Stimulated activated CD8-positive, alpha-beta memory T cell treated with anti-CD3 and anti-CD28 coated beads, Interleukin-12 subunit alpha, Interleukin-12 subunit beta, amount 100 ng/mL, for 4 hours (primary cell): ENCODE measurements at places on chromosomes 3 and 15.

DNA sequence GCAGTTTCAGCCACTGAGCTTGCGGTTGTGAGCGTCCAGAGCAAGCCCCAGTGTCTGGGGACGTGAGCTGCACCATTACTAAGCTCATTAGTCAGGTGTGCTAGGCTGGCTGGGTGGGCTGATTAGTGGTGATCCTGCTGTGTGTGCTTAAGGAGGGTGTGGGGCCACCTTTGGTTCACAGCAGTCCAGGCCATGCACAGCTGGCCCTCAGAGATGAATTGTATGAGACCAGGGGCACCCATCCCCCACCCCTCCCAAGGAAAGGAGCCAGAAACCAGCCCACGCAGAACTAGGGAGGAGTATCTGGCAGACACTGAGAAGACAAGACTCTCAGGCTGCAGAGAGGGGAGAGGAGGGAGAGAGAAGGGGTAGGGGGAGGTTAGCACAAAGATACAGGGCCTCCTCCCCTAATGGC is 3.8 kb downstream of the TYRO3 start:
- no peak for DNase-seq

GRCh38 chr3:114622001-114622400 is 328.2 kb downstream of the TIGIT start:
- no peak for DNase-seq

DNA sequence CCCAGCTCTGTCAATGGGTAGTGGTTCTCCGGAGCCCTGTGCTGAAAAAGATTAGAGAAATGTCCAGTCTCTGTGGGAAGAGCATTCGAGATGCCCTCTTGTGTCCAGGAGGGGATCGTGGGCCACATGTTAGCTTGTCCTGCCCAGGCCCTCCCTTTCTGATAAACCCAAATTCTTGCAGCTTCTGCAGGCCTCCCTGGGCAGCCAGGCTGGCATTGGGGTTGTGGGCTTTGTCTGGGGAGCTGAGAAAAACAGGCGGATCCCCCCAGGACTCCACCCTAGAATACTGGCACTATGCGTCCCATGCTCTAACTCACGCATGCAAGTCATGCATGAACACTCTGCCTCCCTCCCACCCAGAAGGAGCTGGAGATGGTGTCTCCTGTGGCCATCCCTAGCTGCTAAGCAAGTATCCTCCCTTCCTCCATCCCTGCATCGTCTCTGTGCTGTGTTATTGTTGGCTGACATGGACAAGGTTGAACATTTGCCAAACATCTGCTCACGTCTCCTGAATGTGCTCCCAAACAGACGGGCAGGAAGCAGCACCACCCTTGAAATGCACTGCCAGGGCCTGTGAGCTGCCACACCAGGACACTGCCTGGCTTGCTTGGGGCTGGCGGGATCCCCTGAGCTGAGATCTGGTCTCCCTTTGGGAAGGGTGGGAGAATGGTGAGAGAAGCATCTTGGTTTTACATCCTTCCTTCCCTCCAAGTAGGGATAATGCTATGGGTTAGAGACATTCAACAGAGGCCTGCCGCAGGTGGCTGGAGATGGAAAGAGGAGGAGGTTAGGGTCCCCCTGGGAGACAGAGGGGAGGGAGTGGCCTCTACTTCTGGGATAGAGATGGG is 26.5 kb downstream of the CFAP161 start:
- no peak for DNase-seq

DNA sequence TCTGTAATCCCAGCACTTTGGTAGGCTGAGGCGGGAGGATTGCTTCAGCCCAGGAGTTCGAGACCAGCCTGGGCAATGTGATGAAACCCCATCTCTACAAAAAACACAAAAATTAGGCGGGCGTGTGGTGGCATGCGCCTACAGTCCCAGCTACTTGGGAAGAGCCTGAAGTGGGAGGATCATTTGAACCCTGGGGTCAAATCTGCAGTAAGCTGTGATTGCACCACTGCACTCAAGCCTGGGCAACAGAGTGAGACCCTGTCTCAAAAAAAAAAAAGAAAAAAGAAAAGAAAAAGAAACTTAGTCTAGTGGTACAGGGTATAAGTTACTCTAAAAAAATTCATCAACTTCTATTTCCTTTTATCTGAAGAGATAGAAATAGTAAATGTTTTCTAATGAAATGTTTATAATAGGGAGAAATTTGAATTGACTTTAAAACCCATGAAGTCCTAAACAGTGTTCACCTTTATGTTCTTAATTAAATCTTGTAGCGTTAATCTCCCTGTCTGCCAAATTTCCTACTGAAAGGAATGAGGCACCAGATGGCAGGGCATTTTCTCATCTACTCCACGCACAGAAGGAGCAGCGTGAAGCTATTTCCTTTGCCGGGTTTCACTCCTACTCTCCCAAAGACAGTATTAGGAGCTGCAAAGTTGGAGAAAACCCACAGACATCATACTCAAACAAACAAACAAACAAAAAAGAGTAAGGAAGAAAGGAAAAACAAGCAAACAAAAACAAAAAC is 1.9 kb downstream of the PCLAF start:
- DNase-seq: no peak

DNA sequence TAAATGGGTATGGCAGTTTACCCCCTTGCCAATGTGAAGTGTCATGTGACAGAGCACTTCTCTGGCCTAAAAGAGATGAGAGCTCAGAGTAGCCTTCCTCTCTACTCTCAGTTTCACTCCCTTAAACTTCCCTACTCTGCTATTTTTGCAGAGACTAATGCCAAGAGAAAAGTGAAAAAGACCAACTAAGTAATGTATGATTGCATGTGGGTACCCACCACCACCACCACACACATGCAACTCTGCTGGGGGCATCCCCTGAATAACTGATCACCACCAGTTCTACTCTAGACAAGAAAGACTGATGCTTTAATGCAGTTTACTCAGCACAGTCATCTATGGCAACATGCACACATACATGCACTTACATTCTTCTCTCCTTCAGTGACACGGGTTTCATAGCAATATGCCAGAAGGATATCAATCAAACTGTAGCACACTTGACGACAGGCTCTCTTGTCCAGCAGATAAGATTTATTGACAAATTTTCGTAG is 31.3 kb downstream of the SHQ1 start:
- DNase-seq: no peak

GRCh38 chr15:58604455-58604923 is 145.0 kb downstream of the ADAM10 start:
- no peak for DNase-seq

DNA sequence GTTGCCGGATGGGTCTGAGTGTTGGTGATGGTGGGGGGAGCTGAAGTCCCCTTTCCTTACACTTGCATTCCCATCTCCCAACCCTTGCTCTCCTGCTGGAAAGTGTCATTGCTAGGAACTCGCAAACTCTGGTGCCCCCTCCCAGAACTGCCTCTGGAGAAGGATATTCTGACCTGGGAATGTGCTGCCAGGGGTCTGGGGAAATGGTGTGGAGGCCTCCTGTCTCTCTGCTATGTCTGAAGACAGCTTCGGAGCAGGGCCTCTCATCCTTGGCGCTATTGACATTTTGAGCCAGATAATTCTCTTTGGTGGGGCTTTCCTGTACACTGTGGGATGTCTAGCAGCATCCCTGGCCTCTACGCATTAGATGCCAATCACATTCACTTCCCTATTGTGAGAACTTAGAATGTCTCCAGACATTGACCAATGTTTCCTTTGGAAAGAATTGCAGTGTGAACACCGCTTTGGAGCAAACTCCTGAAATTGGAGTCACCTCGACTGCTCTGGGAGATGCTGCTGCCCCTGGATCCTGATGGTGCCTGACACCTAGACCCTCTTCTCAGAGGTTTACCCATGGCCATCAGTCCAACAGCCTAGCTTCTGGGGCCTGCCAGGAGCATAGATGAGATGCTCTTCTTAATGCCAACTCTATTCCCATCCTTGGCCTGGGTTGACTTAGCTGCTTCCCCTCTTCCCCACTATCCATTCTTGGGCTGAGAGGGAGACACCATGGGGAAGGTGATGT is 2.2 kb upstream of the KY start:
- DNase-seq: no peak

- no peak for DNase-seq
Observed at GRCh38 chr15:39153058-39153714, 427.7 kb upstream of the THBS1 start.

- no peak for DNase-seq
Observed at GRCh38 chr3:169390271-169390670, 273.2 kb downstream of the MECOM start.

- DNase-seq: no peak
Observed at GRCh38 chr3:76365275-76365674, 579.9 kb upstream of the ZNF717 start.

- no peak for DNase-seq
Observed at GRCh38 chr3:120364101-120364500, 14.9 kb upstream of the LRRC58 start.

DNA sequence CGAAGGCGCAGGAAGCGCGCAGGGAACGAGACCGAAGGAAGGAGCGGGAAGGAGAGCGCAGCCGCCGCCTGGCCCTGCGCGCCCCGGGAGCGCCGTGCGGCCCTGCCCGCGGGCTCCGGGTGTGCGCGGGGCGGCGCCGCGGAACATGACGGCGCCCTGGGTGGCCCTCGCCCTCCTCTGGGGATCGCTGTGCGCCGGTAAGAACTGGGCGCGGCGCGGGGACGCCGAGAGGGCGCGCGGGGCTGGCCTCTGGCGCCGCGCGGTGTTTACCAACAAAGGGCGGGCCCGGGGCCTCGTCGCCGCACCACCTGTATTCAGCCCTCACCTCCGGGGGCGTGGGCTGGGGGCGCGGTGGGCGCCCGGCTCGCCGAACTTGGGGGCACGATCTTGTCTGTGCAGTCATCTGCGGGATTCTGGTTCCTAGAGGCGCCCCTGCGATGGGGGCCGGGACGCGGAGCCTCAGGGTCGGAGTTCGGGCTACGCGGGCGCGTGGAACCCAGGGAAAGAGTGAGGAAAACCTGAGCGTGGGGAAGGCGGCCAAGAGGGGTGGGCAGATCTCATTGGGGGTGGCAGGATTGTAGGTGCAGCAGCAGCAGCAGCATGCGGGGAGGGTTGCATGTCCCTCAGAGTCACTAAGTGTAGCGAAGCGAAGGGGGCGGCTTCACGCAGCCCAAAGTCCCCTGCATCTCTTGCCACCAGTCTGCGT is 641 bp downstream of the ACVR2B start:
- no peak for DNase-seq

DNA sequence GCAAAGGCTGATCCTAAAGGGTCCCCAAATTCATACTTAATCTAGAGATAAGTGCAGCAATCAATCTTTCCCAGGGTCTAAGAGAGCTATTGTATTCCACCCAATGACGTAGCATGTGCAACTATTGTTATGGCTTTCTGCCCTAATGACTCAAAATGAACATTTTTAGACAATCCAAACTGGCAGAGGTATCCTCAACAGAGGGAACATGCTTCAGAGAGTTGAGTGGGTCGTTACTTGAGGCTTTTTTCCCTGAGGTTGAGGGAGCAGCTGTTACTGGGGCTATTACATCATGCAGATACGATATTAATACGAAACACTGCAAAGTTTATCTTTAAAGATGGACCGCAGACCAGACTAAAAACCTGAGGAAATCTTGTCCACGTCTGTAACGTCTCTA is 278.3 kb upstream of the WNT5A start:
- DNase-seq: no peak

DNA sequence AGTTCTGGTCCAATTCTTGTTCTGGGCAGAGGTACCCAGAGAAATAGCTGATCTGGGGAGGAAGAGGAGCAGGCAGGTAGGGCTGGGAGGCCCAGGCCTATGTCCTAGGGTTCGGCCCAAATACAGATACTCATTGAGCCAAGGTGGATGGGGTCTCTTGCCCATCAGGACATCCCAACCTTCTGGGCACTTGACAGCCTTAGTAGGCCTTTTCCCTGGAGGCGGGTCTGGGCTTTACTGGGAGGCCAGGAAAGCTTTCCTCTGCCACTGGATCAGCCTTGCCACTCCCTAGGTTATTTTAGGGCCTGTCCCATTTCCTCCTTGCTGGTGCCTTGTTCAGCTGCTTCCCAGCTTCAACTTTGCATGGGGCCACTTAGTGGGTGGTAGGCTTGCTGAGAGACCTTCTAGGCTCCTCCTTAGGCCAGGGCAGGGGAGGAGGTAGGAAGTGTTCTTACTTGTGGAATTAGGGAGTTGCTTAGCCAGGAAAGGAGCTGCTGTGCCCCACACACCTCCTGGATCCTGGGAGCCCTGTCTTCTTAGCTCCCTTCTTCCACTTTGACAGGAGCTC is 9.7 kb downstream of the TEX264 start:
- DNase-seq: no peak

DNA sequence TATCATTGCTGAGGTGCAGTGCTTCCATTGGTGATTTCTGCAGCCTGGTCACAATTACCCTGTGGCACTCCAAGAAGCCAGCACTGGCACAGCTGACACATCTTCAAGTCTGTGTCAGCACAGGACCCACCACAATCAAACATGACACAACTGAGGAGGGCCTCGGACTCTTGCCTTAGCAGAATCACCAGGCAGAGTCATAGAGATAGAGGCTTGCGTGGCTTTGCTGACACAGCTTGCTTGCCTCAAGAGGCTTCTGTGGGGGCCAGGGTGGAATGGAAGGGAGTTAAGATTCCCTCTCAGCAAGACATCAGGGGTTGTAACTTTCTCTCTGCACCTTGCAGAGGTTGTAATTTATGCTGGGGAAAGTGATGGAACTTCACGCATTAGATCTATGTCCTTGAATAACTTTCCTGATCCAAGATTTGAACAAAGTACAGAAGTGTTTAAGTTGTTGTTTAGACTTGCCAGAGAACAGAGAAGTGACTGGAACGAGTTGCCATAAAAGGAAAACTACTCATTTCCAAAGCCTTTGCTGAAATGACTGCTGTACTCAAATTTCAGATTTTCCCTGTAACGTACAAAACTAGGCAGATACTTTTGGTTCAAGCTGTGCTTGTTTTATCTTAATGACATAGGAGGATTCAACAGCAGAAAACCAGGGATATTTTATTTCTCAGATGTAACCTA is 170.7 kb downstream of the DIPK2A start:
- DNase-seq: no peak

DNA sequence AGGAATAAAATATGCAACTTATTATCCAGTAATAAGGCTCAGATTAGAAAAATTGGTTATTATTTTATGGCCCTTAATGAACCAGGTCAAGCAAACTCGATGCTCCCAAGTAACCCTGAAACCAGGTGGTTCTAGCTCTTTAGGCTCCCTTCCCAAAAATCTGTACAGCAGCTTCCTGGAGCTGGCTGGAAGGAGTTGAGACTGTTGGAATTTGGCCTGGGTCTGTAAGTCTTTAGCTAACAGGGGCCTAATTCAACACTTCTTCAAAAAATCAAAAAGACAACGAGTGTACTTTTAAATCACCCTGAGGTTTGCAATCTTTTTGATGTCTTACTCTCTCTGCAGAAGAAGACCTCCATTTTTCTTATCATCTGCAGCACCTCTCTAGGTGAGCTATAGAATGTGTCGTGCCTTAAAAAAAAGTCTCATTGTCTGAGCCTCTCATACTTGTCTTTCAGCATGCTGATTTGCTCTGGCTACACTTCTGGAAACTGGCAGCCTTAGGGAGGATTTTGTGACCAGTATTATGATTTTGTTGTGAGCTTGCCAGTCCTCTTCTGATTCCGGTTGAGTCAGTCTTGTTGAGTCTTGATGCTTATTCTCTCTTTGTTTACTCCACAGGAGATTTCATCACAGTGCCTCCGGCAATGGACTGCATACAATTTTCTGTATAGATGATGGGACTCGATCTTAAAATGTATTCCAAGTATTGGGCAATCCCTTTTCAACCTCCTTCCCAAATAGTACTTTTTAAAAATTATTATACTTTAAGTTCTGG is 235.0 kb upstream of the KBTBD8 start:
- DNase-seq: no peak

- peak; percentile 6 for DNase-seq
Observed at GRCh38 chr3:120147072-120147871, 53.0 kb upstream of the GSK3B start.

GRCh38 chr15:22868928-22869327 is 30.5 kb downstream of the NIPA2 start:
- no peak for DNase-seq

- no peak for DNase-seq
Observed at GRCh38 chr3:127761441-127761801, 60.9 kb downstream of the MGLL start.
